Activated CD4-positive, alpha-beta memory T cell treated with anti-CD3 and anti-CD28 coated beads, Interleukin-2, amount 10 ng/mL, durations not matched to agents 7 days and 5 days (primary cell): ENCODE measurements at places on chromosomes 4 and X. TPM values are rescaled to one million over a fixed set of nuclear protein-coding genes. Genes with fewer than 3 reads are reported as not detected.

LRP2BP gene
- total RNA-seq = 1.1 TPM

RTL3 gene
- not detected for total RNA-seq

CDS1 gene
- 0.53 TPM for total RNA-seq

RHOXF2B gene
- total RNA-seq = not detected

UGT2A3 gene
- total RNA-seq = not detected

CT83 gene
- not detected for total RNA-seq
